Upper lobe of left lung (tissue), 6 donors: ENCODE measurements at places on chromosomes 4 and X. TPM values are rescaled to one million over a fixed set of nuclear protein-coding genes. Genes with fewer than 3 reads are reported as not detected.

GRCh38 chr4:163528653-163529052 lies 34.2 kb downstream of the TMA16 start:
- no peaks in the 10 kb centered on the region for H3K4me1 ChIP-seq
- H3K4me3 ChIP-seq: no peak overlapping the region
- no peak overlapping the region for H3K27ac ChIP-seq
- H3K27me3 ChIP-seq: no peaks in the 10 kb centered on the region

GRCh38 chr4:118716304-118716703 lies 31.1 kb downstream of the METTL14 start:
- H3K27me3 ChIP-seq: no peaks in the 10 kb centered on the region
- H3K27ac ChIP-seq: no peak overlapping the region
- no peak for DNase-seq
- no peak overlapping the region for H3K4me3 ChIP-seq
- peaks cover 26% of the 10 kb centered on the region for H3K36me3 ChIP-seq
- no peaks in the 10 kb centered on the region for H3K4me1 ChIP-seq

DNA sequence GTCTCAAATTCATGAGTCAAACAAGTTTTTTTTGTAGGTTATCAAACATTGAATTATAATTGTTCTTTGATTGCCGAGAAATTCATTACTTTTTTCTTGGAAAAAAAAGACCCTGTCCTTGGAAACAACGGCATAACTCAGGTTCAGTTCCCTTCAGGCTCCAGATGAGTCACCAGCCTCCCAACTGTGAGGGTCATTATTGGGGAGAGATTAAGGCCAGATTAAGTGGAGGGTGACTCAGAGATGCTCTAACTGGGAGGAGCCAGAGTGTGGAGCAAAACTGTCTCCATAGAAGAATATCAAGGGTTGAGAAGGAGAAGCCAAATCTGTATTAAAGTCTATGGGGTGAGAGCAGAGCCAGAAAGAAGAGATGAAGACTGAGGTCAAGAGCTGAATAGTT lies 9.6 kb downstream of the ADGRG4 start:
- no peaks in the 10 kb centered on the region for H3K36me3 ChIP-seq
- no peaks in the 10 kb centered on the region for H3K4me1 ChIP-seq
- H3K27ac ChIP-seq: no peak overlapping the region
- DNase-seq: no peak

- no peak overlapping the region for H3K27ac ChIP-seq
- no peaks in the 10 kb centered on the region for H3K36me3 ChIP-seq
- H3K4me1 ChIP-seq: no peaks in the 10 kb centered on the region
- H3K27me3 ChIP-seq: no peaks in the 10 kb centered on the region
- no peak for DNase-seq
- H3K4me3 ChIP-seq: no peak overlapping the region
Measured at GRCh38 chr4:19776021-19776459, 475.7 kb upstream of the SLIT2 start.

GRCh38 chr4:100306018-100306417 lies 115.8 kb upstream of the DDIT4L start:
- no peak overlapping the region for H3K4me3 ChIP-seq
- DNase-seq: no peak
- no peaks in the 10 kb centered on the region for H3K36me3 ChIP-seq

- no peaks in the 10 kb centered on the region for H3K27me3 ChIP-seq
- H3K4me1 ChIP-seq: peaks cover 15% of the 10 kb centered on the region
- no peaks in the 10 kb centered on the region for H3K36me3 ChIP-seq
- peak; percentile 77 for DNase-seq
Measured at GRCh38 chrX:1249101-1249887, 19.3 kb upstream of the CSF2RA start.

DNA sequence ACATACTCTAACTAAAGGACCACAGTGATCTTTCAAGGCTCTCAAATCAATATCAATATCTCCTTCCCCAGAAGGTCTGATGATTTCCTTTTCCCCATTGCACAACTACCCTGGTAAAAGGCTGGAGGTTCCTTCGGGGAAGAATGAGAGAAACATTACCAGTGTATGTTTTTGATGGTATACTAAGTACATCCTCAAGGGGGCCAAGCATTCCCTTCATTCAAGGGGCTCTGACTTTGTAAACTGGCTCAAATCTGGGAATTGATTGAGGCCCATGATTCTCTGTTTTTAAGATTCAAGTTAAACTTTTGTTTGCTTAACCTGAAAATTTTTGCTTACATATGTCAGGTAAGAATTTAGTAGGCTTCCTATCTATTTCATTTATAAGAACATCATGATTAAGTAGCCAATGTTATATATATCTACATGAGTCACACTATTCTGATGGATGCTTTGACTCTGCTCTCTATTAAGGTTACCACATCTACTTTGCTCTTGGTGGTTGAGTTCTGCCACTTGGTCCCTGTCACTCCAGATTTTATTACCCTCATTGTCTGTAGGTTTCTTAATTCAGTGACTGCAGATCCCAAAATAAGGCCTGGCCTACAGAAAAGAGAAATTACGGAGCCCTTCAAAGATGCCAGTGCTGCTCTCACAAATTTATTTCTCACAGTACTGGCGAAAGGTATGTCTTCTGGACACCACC lies 16.4 kb upstream of the GUCY1B1 start:
- no peaks in the 10 kb centered on the region for H3K36me3 ChIP-seq
- H3K27ac ChIP-seq: no peak overlapping the region
- no peak for DNase-seq
- no peaks in the 10 kb centered on the region for H3K27me3 ChIP-seq
- no peak overlapping the region for H3K4me3 ChIP-seq

- H3K4me1 ChIP-seq: no peaks in the 10 kb centered on the region
- H3K4me3 ChIP-seq: no peak overlapping the region
- no peaks in the 10 kb centered on the region for H3K27me3 ChIP-seq
- H3K36me3 ChIP-seq: no peaks in the 10 kb centered on the region
Measured at GRCh38 chrX:123851079-123851478, 8.8 kb upstream of the XIAP start.

GRCh38 chrX:17525762-17526555 lies 151.0 kb downstream of the NHS start:
- no peaks in the 10 kb centered on the region for H3K27me3 ChIP-seq
- no peak overlapping the region for H3K27ac ChIP-seq
- no peak for DNase-seq
- no peak overlapping the region for H3K4me3 ChIP-seq
- peaks cover 14% of the 10 kb centered on the region for H3K4me1 ChIP-seq

- no peaks in the 10 kb centered on the region for H3K27me3 ChIP-seq
- no peak for DNase-seq
- H3K36me3 ChIP-seq: no peaks in the 10 kb centered on the region
- H3K4me3 ChIP-seq: no peak overlapping the region
- no peaks in the 10 kb centered on the region for H3K4me1 ChIP-seq
- no peak overlapping the region for H3K27ac ChIP-seq
Measured at GRCh38 chr4:148143174-148143573, 299.0 kb downstream of the NR3C2 start.

DNA sequence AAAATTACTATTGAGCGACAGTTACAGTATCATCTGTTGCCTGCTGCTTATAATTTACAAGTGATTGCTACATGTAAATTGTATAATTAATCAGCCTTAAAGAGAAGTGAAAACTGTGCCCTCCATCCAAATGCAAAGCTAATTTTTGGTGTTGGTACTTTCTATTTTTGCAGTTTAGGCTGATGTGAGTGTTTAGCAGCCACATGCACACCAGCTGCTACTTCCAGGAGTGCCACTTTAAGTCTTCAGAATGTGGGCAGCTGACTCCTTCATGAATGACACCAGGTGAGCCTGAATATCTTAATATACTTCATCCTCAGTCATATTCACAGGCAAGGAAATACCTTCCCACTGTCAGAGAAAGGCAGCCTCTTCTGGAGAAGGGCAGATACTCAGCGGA lies 149.8 kb upstream of the RASGEF1B start:
- no peaks in the 10 kb centered on the region for H3K4me1 ChIP-seq
- H3K36me3 ChIP-seq: no peaks in the 10 kb centered on the region
- H3K27ac ChIP-seq: no peak overlapping the region

DNA sequence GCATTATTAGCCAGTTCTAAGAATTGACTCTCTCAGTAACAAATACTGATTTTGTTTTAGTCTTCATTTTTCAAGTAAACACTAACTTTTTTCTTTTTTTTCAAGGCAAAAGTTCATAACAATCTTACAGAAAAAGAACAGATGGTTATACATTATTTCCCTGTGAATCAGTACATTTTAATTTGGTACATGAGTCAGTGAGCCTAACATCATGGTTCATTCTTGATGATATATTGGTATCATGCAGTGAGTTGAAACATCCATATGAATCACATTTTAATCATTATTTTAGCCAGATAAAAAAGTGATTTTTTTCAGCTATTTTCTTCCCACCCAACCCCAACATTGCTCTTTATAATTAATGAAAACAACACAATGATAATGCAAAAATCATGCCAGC lies 184.3 kb upstream of the TACR3 start:
- H3K36me3 ChIP-seq: no peaks in the 10 kb centered on the region
- H3K27me3 ChIP-seq: no peaks in the 10 kb centered on the region
- H3K4me3 ChIP-seq: no peak overlapping the region
- H3K4me1 ChIP-seq: no peaks in the 10 kb centered on the region

- H3K36me3 ChIP-seq: no peaks in the 10 kb centered on the region
- DNase-seq: peak; percentile 92
- peaks cover 18% of the 10 kb centered on the region for H3K4me1 ChIP-seq
- H3K27ac ChIP-seq: peak within 1 kb of the TSS; percentile 96
- H3K4me3 ChIP-seq: peak within 1 kb of the TSS; percentile 75
- no peaks in the 10 kb centered on the region for H3K27me3 ChIP-seq
Measured at GRCh38 chr4:121072224-121073003, at the start of gene NDNF. Gene NDNF (minus strand): TSS chr4:121072535. CDS start chr4:121045837, 26,698 bp downstream.

GRCh38 chrX:111095974-111096895 lies at the start of gene PAK3:
Gene PAK3 (plus strand): TSS chrX:111096191. CDS start chrX:111123104, 26,913 bp downstream.
- H3K27ac ChIP-seq: no peak within 1 kb of the TSS
- no peaks in the 10 kb centered on the region for H3K36me3 ChIP-seq
- DNase-seq: peak; percentile 67
- no peaks in the 10 kb centered on the region for H3K4me1 ChIP-seq
- peak within 1 kb of the TSS; percentile 38 for H3K4me3 ChIP-seq
- H3K27me3 ChIP-seq: peaks cover 5% of the 10 kb centered on the region

- H3K36me3 ChIP-seq: no peaks in the 10 kb centered on the region
- DNase-seq: no peak
- no peak overlapping the region for H3K4me3 ChIP-seq
- H3K27me3 ChIP-seq: no peaks in the 10 kb centered on the region
- H3K4me1 ChIP-seq: no peaks in the 10 kb centered on the region
- no peak overlapping the region for H3K27ac ChIP-seq
Measured at GRCh38 chr4:148415500-148415899, 26.7 kb downstream of the NR3C2 start.

GRCh38 chr4:103719105-103719829 lies 518 bp downstream of the TACR3 start:
- H3K27me3 ChIP-seq: no peaks in the 10 kb centered on the region
- H3K4me3 ChIP-seq: peak overlapping the region; percentile 32
- peaks cover 14% of the 10 kb centered on the region for H3K4me1 ChIP-seq
- DNase-seq: peak; percentile 78

DNA sequence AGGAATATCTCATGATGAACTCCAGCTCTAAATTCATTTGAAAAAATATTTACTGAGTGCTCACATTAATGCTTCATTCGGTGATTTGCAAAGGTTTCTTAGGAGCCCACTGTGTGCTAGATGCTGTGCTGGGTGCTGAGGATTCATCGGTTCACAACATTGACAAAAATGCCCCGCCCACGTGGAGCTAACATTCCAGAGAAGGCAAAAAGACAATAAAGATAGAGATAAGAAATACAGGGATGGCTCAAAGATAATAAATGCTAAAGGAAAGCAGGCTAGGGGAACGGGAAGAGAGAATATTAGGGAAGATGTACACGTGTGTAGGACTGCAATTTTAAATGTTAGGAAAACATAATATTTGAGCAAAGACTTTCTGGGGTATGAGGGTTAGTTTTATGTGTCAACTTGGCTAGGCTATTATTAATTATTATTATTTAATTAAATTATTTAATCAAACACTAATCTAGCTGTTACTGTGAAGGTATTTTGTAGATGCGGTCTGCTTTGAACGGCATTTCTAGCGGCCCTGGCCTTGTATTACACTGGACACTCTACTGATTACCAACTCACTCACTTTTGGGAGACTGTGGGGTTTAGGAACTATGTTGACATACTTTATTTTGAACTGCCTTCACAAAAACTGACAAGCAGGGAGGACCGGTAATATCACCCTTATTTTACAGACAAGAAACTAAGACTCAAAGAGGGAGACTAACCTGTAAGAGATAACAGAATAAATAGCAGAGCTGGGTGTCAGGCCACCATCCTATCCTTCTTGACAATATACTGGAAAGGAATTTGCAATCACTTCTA lies 61.9 kb upstream of the IRF2 start:
- peaks cover 29% of the 10 kb centered on the region for H3K4me1 ChIP-seq
- peak overlapping the region; percentile 99 for H3K27ac ChIP-seq
- DNase-seq: no peak

DNA sequence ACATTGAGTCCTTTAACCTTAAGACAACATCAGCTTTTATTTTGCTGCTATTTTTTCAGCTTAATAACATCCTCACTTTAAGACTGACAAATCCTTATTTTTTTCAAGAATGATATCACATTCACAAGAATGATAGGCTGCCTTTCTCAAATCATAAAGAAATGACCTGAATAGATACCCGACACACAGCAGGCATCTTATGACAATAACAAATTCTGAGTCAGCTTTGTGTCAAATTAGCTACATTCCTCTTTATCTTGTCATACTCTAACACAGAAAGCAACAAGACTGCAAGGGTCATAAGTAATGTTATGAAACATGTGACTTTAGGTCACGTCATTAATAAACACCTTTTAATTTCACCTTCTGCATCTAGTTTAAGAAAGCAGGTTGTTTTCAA lies 2387.6 kb downstream of the PCDH7 start:
- H3K4me1 ChIP-seq: no peaks in the 10 kb centered on the region
- no peaks in the 10 kb centered on the region for H3K36me3 ChIP-seq
- no peak overlapping the region for H3K27ac ChIP-seq
- DNase-seq: no peak

- H3K4me3 ChIP-seq: no peak overlapping the region
- no peaks in the 10 kb centered on the region for H3K4me1 ChIP-seq
- H3K27ac ChIP-seq: no peak overlapping the region
- no peaks in the 10 kb centered on the region for H3K27me3 ChIP-seq
- DNase-seq: no peak
Measured at GRCh38 chrX:9790866-9791265, 4.6 kb downstream of the SHROOM2 start.

GRCh38 chr4:102439236-102439614 lies 61.9 kb upstream of the NFKB1 start:
- peaks cover 12% of the 10 kb centered on the region for H3K4me1 ChIP-seq
- H3K27ac ChIP-seq: peak overlapping the region; percentile 64
- no peak for DNase-seq
- no peaks in the 10 kb centered on the region for H3K36me3 ChIP-seq
- H3K27me3 ChIP-seq: no peaks in the 10 kb centered on the region

PAGE2 gene
- not detected for total RNA-seq

HSFX2 gene
- total RNA-seq: not detected

RGN gene
- 10.2 TPM for total RNA-seq

TBC1D8B gene
- total RNA-seq: 4.4 TPM

PCDH18 gene
- 4.2 TPM for total RNA-seq

SMIM20 gene
- 22.5 TPM for total RNA-seq
